ENCODE measurements at places on chromosomes 16 and 17. TPM values are rescaled to one million over a fixed set of nuclear protein-coding genes. Genes with fewer than 3 reads are reported as not detected.

SCNN1G gene
- total RNA-seq = not detected

PABPN1L gene
- total RNA-seq = not detected

NOL3 gene
- 36.8 TPM for total RNA-seq

STX1B gene
- total RNA-seq = 3.5 TPM

LRRC46 gene
- total RNA-seq = not detected

ERCC4 gene
- 6.1 TPM for total RNA-seq

ATF7IP2 gene
- not detected for total RNA-seq

DEXI gene
- 43.3 TPM for total RNA-seq

HYDIN gene
- total RNA-seq = 0.26 TPM

SPPL2C gene
- not detected for total RNA-seq

LYRM9 gene
- total RNA-seq = 7.7 TPM

KRTAP2-3 gene
- total RNA-seq = not detected

PLA2G10 gene
- not detected for total RNA-seq

CHAD gene
- not detected for total RNA-seq

NUP85 gene
- total RNA-seq = 21.1 TPM

TBC1D26 gene
- under 0.01 TPM for total RNA-seq

EVPL gene
- total RNA-seq = 0.16 TPM

CA7 gene
- total RNA-seq = not detected

PRSS27 gene
- total RNA-seq = 1.1 TPM

TP53TG3C gene
- not detected for total RNA-seq

G6PC3 gene
- 29.9 TPM for total RNA-seq

PCGF2 gene
- total RNA-seq = 5.3 TPM

CDC6 gene
- total RNA-seq = 0.94 TPM
